ENCODE measurements at places on chromosomes 16 and 17. TPM values are rescaled to one million over a fixed set of nuclear protein-coding genes. Genes with fewer than 3 reads are reported as not detected.

DNA sequence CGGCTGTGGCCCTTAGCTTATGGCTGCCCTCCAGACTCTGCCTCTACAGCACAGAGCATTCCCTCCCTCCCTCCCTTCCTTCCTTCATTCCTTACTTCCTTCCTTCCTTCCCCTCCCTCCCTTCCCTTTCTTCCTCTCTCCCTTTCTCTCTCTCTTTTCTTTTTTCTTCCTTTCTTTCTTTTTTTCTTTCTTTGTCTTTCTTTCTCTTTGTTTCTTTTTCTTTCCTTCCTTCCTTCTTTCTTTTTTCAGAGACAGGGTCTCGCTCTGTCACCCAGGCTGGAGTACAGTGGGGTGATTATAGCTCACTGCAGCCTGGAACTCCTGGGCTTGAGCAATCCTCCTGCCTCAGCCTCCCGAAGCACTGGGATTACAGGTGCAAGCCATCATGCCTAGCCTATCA lies 11.7 kb downstream of the TMEM92 start:
- H3K4me1 ChIP-seq, result peaks cover 8% of the 10 kb centered on the region
- no peaks in the 10 kb centered on the region for H3K36me3 ChIP-seq
- H3K4me3 ChIP-seq, result no peak overlapping the region
- H3K27ac ChIP-seq, result no peak overlapping the region
- no peak for DNase-seq
- no peaks in the 10 kb centered on the region for H3K27me3 ChIP-seq

GRCh38 chr17:82776454-82776853 lies 24.6 kb downstream of the TBCD start:
- H3K27me3 ChIP-seq, result no peaks in the 10 kb centered on the region
- peaks cover 5% of the 10 kb centered on the region for H3K4me1 ChIP-seq
- no peak for DNase-seq
- H3K27ac ChIP-seq, result no peak overlapping the region
- no peak overlapping the region for H3K4me3 ChIP-seq

Gene TNS4
- total RNA-seq, result 24.7 TPM

DNA sequence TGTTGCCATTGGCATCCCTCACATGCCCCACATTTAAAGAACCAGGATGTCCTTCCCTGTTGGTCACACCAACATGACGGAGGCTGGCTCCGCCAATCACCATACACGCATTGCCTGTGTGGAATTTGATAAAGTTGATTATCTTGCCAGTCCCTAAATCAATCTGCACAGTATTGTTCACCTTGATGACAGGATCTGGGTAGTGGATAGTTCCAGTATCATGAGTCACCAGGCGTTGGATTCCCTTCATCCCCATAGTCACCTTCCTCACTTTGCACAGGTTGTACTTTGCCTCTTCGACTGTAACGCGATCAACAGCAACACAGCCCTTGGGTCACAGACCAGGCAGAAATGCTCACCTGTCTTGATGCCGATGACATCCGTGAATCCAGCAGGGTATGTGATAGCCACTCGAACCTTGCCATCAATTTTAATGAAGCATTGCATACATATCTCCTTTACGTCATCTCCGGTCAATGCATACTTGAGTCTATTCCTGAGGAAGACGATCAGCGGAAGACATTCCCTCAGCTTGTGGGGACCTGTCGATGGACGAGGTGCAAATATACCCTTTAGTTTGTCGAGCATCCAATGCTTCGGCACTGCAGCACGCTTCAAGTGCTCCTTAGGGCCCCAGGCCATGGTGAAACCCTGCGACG lies 14.2 kb downstream of the CTRB2 start:
- H3K4me3 ChIP-seq, result no peak overlapping the region
- no peak overlapping the region for H3K27ac ChIP-seq
- no peaks in the 10 kb centered on the region for H3K27me3 ChIP-seq
- no peak for DNase-seq
- no peaks in the 10 kb centered on the region for H3K36me3 ChIP-seq

Gene NIP7
- total RNA-seq, result 12.9 TPM

- peak within 1 kb of the TSS; percentile 89 for H3K4me3 ChIP-seq
- peaks cover 60% of the 10 kb centered on the region for H3K4me1 ChIP-seq
- H3K36me3 ChIP-seq, result no peaks in the 10 kb centered on the region
- peak within 1 kb of the TSS; percentile 89 for H3K27ac ChIP-seq
- DNase-seq, result peak; percentile 98
Measured at GRCh38 chr16:58025351-58026138, at the start of gene MMP15. MMP15 (plus strand) TSS chr16:58025754; CDS start chr16:58026351, 597 bp downstream.

GRCh38 chr17:33112763-33113162 lies 121.1 kb downstream of the SPACA3 start:
- no peak overlapping the region for H3K27ac ChIP-seq
- H3K4me1 ChIP-seq, result no peaks in the 10 kb centered on the region
- no peaks in the 10 kb centered on the region for H3K27me3 ChIP-seq
- no peak overlapping the region for H3K4me3 ChIP-seq

DNA sequence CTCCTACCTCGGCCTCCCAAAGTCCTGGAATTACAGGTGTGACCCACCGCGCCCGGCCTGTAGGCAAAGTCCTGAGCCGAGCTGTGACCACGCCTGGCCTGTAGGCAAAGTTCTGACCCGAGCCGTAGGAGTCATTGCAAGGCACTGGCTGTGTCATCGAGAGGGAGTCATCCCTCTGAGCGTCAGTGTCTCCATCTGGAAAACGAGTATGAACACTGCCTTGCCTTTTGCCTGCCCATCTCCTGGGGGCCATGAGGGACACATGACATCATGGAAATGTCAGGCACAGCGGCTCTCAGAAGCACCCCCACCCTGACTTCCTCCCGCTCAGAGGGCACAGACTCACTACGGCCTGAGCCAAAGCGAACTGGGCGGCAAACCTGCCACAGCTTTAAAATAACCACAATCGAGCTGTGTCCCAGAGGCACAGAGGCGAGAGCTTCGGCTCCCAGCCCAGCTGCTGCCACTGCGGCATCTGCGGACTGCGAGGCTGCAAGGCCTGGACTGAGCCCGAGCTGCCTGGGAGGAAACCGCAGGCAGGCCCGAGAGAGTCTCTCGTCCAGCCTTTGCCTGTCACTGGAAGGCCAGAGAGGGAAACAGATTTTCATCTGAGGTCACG lies 50.8 kb downstream of the RPH3AL start:
- H3K4me1 ChIP-seq, result no peaks in the 10 kb centered on the region
- H3K27me3 ChIP-seq, result no peaks in the 10 kb centered on the region
- H3K4me3 ChIP-seq, result no peak overlapping the region
- H3K27ac ChIP-seq, result peak overlapping the region; percentile 66

- no peaks in the 10 kb centered on the region for H3K27me3 ChIP-seq
- H3K36me3 ChIP-seq, result no peaks in the 10 kb centered on the region
- no peak overlapping the region for H3K27ac ChIP-seq
- DNase-seq, result no peak
Measured at GRCh38 chr16:56211435-56211981, 20.2 kb downstream of the GNAO1 start.

Gene ZG16B
- not detected for total RNA-seq

DNA sequence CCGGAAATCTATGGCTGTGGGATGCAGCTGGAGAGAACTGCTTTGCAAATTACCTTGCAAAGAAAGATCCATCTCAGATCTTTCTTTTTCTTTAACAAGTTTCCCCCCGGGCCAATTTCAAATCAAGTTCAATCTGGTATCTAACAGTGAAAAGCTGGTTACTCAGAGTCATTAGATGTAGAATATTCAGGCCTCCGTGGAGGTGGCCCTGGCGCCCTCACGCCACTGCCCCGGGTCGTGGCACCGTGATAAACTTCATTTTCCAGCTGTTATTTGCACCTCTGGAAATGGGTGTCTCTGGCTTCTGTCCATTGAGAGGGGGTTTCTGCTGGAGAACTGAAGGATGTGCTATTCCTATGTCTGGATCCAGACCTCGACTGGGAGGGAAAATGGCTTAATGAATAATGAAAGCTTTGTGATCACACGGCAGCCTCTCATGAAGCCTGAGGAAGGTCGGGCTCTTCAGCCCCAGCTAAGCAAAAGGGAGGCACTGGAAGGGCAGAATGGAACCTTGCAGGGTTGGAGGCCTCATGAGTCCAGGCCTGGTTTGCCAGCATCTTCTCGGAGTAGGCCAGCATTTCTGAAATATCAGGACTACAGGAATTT lies 30.5 kb downstream of the CACNG4 start:
- no peak for DNase-seq
- H3K36me3 ChIP-seq, result no peaks in the 10 kb centered on the region
- no peaks in the 10 kb centered on the region for H3K27me3 ChIP-seq
- H3K27ac ChIP-seq, result no peak overlapping the region
- no peak overlapping the region for H3K4me3 ChIP-seq

DNA sequence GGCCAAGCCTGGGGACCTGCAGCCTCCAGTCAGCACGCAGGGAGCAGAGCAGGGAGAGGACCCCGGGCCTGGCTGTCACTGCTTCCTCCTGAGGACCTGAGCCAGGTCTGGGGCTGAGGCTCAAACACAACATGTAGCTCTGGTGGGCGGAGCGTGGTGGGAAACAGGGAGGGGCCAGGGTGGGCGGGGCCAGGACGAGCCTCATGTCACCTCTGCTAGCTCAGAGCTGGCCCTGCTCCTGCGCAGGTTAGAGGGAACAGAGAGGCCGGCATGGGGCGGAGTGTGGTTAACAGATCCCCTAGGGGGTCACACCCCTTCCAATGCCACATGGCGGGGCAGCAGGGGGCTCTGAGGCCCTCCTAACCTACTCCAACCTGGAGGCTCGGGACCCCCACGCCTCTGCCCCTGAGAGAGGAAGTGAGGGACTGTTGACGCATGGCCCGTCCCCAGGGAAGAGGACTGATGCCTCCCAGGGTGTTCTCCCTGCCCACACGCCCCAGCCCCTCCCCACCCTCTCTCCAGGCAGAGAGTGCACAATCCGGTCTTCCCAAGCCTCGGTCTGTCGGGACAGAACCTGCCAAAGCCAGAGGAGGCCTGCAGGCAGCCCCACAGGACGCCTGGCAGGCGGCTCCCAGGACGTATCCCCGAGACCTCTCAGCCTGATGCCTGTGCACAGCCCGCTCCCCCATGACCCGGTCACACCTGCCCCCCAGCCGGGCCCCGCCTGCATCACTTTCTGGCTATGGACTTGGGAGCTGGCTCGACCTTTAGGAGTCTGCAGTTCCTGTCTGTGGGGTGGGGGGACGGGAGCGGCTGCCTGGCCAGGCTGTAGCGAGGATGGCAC lies 15.2 kb downstream of the PIEZO1 start:
- H3K4me1 ChIP-seq, result peaks cover 95% of the 10 kb centered on the region
- no peak overlapping the region for H3K4me3 ChIP-seq
- H3K27me3 ChIP-seq, result no peaks in the 10 kb centered on the region
- peak overlapping the region; percentile 75 for H3K27ac ChIP-seq

DNA sequence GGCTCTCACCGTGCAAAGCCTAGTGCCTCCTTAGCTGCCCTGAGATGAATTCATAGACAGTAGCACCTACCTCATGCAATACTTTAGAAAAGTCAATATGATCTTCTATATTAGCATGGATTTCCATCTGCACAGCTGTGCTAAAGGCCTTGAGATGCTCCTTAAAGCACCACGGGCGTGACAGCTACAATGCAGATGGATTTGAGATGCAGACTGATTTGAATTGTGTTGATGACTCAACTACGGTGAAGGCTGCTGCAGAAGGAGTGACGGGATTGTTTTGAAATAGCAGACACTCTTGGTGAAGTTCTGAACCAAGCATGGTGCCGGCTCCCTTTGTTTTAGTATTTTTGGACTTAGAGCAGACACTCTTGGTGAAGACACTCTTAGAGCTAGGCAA lies 88.2 kb downstream of the SPECC1 start:
- no peaks in the 10 kb centered on the region for H3K27me3 ChIP-seq
- no peak for DNase-seq
- H3K27ac ChIP-seq, result no peak overlapping the region
- no peak overlapping the region for H3K4me3 ChIP-seq
- H3K36me3 ChIP-seq, result no peaks in the 10 kb centered on the region
- H3K4me1 ChIP-seq, result no peaks in the 10 kb centered on the region

DNA sequence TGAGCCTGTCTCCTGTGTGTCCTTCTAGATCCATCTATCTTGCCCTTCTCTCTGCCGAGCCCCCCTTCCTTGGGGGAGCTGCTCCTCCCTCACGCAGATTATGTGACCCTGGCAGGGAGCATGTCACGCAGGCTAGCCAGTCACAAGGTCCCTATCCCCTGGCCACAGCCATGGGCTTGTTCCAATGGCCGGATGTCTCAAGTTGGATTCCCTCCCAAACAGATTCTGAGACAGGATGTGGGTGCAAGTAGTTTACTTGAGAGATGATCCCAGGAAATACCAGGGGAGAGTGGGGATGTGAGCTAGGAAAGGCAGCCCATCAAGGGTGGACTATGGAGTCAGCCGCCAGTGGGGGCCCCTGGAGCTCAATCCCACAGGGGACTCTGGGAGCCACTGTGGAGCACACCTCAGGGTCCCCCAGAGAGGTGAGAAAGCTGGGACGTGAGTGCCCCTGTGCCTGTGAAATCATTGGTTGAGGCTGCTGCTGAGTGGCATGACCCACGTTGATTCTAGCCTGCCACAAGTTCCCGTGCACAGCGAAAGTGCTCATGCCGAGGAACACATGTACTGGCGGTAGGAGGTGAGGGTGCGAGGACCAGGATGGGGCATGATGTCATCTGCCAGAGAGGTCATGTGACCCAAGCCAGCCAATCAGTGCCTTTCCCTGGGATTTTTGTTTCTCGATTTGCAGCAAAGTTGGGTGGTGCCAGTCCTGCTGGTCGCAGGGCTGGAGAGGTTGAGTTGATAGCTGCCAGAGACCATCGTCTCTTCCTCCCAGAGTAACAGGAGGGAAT lies 6.4 kb upstream of the CRISPLD2 start:
- H3K36me3 ChIP-seq, result no peaks in the 10 kb centered on the region
- no peaks in the 10 kb centered on the region for H3K27me3 ChIP-seq
- H3K4me1 ChIP-seq, result peaks cover 5% of the 10 kb centered on the region

Gene PTGES3L
- total RNA-seq, result not detected

DNA sequence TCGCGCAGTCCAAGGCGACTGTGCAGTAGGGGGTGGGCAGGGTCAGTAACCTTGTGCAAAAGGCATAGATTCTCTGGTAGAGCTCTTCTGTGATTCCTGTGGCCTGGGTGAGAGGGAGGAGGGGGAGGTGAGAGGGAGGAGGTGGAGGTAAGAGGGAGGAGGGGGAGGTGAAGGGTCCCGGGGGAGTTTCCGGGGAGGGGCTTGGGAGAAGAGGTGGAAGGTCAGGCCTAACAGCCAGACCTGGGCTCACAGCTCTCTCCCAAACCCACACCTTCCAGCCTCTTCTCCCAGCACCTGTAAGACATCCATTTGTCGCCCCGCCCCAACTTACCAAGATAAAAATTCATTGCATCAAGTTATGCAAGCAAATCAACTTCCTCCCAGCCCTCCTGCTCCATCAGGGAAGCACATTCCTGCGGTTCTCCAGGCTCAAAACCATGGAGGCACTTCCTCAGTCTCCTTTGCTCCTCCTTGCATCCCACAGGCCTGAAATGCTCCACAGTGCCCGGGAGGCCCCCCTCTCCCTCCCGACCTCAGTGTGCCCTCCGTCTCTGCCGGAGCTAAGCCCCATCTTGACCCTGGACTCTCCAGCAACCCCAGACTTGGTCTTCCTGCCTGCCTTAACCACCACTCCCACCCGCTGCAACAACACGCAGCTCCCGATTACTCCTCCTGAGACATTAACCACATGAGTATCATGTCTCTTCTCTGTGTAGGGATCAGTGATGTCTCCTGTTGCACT lies 30.5 kb downstream of the PIK3R6 start:
- H3K4me1 ChIP-seq, result peaks cover 4% of the 10 kb centered on the region
- DNase-seq, result no peak
- H3K27ac ChIP-seq, result no peak overlapping the region
- no peaks in the 10 kb centered on the region for H3K27me3 ChIP-seq
- H3K4me3 ChIP-seq, result no peak overlapping the region

Gene CPHXL
- total RNA-seq, result not detected

Gene KRTAP4-5
- total RNA-seq, result not detected

- H3K27ac ChIP-seq, result no peak overlapping the region
- H3K27me3 ChIP-seq, result no peaks in the 10 kb centered on the region
- H3K36me3 ChIP-seq, result no peaks in the 10 kb centered on the region
- DNase-seq, result no peak
Measured at GRCh38 chr17:42917236-42917603, 16.6 kb downstream of the G6PC1 start.

GRCh38 chr16:2155977-2156848 lies 631 bp downstream of the TRAF7 start:
- peak; percentile 17 for DNase-seq
- H3K4me3 ChIP-seq, result peak overlapping the region; percentile 83
- peaks cover 36% of the 10 kb centered on the region for H3K4me1 ChIP-seq
- H3K27me3 ChIP-seq, result no peaks in the 10 kb centered on the region

Measured in thyroid gland (tissue), 4 donors.